ENCODE measurements at places on chromosomes 13 and 19.

DNA sequence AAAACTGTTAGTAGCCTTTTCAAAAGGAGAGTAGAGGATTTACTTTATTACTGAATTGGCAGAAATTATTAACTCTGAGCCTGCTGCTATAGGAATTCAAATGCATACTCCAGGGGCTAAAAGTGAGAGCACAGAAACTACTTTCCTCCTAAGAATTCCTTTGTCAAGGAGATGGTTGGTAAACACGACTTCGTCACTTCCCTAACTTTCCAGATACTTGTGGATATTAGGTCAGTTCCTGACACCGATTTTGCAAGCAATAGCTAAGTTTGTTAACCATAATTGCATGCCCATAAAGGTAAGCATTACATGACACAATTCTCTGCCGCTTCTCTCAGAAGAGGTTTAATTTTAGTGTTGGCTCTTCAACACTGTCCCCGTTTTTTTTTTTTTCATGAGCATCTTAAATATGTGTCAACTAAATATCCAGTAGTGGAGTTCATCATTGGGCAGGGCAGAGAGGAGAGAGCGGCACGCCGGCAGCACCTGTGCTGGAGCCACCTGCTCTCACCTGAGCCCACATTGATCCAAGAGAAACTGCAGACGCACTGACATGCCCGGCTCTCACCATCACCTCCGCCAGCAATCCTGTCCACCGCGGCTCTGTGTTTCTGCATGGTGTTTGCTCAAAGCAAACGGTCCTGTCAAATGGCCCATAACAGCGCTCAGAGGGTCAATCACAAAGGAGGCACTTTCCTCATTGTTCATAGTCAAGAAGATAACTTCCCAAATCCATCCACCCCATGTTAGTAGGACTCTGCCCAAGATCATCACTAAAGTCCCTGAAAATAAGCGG is 2.6 kb downstream of the MED26 start:
- no peak for DNase-seq

GRCh38 chr19:35217649-35217990 is 10.9 kb downstream of the FAM187B start:
- DNase-seq = no peak

DNA sequence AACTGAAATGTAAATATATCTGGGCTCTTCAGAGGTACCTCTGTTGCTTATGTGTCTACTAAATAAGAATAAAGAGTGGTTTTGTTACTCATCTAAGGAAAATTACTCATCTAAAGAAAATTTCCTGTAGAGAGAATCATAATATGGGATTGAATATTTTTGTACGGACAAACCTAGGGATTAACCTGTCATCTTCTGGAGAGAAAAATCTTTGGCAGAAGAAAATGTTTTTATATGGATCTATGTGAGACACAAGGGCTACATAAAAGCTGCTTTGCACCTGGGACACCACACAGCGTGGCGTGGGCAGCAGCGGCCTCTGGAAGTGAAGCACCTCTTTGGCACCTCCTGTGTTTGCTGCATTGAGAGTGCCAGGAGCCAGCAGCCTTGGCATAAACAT is 242.9 kb upstream of the DACH1 start:
- DNase-seq = no peak

DNA sequence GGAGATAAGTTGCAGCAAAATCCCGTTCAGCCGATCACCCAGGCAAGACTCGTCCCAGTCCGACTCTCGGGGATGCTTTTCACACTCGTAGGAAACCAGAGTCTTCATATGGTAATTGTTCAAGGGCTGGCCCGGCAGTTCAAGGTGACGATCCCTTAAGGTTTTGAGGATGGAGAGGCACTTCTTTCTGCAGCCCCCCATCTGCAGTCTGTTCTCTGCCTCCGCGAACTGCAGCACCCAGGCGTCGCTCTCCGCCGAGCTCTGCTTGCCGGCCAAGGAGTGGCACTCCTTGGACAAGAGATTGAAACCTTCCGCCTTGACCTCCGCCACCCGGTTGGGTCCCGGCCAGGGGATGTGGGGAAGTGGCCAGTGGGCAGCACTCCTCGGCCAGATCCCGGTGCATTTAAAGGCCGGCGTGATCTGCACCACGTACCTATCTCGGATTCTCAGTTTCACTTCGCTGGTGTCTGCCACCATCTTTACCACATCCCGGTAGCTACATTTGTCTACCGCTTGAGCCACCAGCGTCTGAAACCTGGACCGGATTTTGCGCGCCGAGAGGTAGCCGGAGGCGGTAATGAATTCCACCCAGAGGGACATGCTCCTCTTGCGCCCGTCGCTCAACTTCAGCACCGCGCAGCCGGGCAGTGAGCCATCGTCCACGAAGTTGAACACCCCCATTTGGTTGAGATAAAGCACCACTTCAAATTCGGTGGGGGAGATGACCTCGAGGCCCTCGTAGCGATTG is 1.1 kb downstream of the MAB21L1 start:
- no peak for DNase-seq

GRCh38 chr19:8389891-8390616 is at the start of gene RAB11B:
RAB11B (plus strand) TSS chr19:8390360; CDS start chr19:8390417, 57 bp downstream.
- peak; percentile 99 for DNase-seq

DNA sequence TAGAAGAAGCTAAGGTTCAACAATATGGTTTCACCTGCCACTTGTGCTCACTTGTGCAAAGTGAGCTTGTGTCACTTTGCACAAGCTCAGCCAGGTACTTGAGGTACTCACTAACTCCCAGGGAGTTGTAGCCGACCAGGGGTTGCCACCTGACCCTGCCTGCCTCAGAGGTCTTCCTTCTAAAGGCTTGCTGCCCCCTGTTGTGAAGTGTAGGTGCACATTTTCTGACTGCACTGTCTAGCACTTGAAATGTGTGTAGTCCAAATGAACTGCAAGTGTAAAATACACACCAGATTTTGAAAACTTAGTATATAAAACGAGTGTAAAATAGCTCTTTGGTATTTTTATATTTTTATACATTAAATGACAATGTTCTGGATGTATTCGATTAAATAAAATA is 230.8 kb downstream of the DLEU7 start:
- DNase-seq = no peak

GRCh38 chr19:48663667-48664066 is 9.2 kb downstream of the NTN5 start:
- no peak for DNase-seq

Measured in LoVo (cell line).